ENCODE measurements at places on chromosomes 16 and 17.

DNA sequence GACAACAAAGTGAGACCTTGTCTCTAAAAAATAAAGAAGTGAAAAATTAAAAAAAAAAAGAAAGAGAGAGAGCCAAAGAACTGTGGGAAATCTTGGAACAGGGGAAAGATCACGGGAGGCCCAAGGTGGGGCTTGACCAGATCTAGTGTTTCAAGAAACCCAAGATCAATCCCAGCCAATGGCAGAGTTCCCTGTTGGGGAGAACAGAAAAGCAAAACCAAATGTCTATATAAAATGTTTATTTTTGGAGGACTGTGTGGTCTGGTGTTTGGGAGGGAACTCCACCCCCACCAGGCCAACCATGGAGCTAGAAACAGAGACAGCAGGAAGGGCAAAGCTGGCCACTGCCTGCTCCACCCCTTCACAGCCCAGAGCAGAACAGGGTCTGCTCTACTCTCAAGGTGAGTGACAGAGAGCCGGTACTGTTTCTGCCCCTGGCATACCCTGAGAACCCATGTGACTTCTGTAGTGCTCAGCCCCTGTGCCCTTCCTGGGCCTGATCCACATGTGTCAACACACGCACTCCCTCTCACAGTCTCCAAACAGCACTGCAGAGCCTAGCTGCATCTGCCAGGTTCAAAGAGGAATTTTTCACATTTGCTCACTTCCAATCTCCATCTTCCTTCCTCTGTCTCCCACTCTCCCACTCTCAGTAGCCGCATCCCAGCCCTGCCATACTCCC is 3.7 kb downstream of the TMEM101 start:
- DNase-seq, result no peak

GRCh38 chr16:54226296-54227010 is 60.1 kb downstream of the IRX3 start:
- DNase-seq, result no peak

DNA sequence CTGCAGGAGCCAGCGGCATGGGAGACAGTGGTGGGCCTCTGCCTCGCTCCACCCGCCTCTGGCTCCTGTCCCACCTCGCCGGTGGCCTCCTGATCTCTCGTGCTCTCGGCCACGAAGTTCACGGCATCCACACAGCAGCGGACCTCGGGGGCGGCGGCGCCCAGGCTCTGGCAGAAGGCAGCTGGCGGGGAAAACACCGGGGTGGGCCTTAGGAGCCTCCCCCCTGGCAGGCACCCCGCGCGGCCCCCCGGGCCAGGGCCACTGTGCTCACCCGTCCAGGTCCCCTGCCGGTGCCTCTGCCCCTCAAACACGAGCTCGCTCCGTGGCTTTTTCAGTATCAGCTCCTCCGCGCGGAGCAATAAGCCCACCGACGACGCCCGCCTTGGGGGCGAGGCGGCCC is 409 bp upstream of the C17orf107 start:
- DNase-seq, result no peak

- no peak for DNase-seq
Observed at GRCh38 chr17:2393174-2393953, 7.5 kb downstream of the MNT start.

DNA sequence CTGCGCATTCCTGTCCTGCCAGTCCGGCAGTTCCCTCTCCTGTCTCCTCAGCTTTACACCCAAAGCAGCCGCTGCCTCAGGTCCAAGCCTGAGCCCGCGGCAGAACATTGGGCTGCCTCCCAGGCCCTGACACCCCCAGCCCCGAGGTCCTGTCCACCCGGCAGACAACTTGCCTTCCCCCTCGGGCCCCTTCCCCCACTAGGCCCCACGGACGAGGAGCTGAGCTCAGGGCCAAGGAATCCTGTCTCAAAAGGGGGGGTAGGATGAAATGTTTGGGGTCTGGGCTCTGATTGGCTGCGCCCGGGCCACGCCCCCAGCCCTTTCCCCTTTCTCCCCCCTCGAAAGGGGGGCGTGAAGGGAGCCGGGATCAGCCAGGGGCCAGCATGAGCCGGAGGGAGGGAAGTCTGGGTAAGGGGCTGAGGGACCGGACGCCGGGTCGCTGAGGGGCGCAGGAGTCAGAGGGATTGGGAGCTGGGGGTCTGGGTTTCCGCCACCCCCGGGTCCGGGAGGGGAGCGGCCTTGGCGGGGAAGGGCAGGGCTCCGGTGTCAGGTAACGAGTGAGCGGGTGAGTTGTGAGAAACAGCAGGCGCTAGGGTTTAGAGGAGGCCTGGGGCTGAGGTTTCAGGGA is at the start of gene CTF1:
Gene CTF1, plus strand, starts transcription at position 354 of the 628 bp plus-strand sequence. Its CDS starts 30 bp downstream, at position 384.
- DNase-seq, result peak; percentile 74

GRCh38 chr17:39213852-39214251 is 11.9 kb downstream of the STAC2 start:
- DNase-seq, result no peak

DNA sequence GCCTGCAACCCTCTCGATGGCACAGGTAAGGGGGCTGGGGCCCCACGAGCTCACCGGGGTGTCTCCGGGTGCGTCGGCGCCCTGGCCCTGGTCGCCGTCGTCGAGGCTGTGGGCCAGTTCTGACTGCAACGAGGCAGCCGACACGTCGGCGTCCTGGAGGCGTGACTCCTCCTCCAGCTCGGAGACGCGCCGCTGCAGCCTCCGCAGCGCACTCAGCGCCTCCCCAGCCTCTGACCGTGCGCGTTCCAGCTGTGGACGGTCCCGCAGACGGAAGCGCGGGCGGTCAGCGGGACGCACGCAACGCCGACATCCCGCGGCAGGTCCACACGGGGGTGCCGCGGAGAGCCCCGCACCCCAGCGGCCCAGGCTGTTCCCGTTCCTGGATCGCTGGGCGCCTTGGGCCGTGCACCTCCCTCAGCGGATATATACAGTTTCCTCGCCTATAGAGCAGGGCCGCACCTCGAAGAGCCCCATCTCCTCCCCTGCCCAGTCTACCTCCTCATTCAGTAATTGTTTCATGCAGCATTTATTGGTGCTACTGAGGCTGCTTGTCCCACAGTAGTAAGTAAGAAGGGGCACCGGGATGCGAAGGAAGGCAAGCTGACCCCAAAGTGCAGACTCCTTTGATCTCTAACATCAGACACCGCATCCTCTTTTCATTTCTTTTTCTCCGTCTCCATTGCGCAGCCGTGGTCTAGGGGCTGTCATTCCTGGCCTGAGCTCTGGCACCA is 5.8 kb downstream of the THOC6 start:
- no peak for DNase-seq

Data from GM04503 (cell line).